ENCODE measurements at places on chromosomes 3 and 15. TPM values are rescaled to one million over a fixed set of nuclear protein-coding genes. Genes with fewer than 3 reads are reported as not detected.

- no peak for DNase-seq
- no peaks in the 10 kb centered on the region for H3K4me1 ChIP-seq
- H3K27me3 ChIP-seq, result no peaks in the 10 kb centered on the region
- H3K4me3 ChIP-seq, result no peak overlapping the region
Observed at GRCh38 chr15:66783725-66784124, 81.7 kb downstream of the SMAD6 start.

- peaks cover 8% of the 10 kb centered on the region for H3K27me3 ChIP-seq
- no peaks in the 10 kb centered on the region for H3K4me1 ChIP-seq
- H3K36me3 ChIP-seq, result no peaks in the 10 kb centered on the region
- no peak overlapping the region for H3K4me3 ChIP-seq
- DNase-seq, result no peak
Observed at GRCh38 chr15:58536414-58536813, 104.6 kb downstream of the LIPC start.

DNA sequence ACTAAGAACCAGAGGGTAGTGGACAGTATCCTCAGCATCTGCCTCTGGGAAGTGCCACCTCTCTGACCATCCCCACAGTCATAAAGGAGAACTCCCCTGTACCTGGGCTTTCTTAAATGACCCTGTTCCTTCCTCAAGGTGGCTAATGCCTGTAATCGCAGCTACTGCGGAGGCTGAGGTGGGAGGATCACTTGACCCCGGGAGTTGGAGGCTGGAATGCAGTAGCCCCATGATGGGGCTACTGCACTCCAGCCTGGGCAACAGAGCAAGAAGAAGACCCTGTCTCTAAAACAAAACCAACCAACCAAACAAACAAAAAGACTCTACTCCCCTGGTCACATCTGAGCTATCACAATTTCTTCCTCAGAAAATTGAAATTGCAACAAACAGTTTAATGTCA lies 848 bp upstream of the BUB1B start:
- H3K27ac ChIP-seq, result no peak overlapping the region
- no peak for DNase-seq
- no peaks in the 10 kb centered on the region for H3K27me3 ChIP-seq
- H3K4me1 ChIP-seq, result peaks cover 8% of the 10 kb centered on the region
- H3K36me3 ChIP-seq, result no peaks in the 10 kb centered on the region
- H3K4me3 ChIP-seq, result no peak overlapping the region

GRCh38 chr3:43094381-43094780 lies 11.5 kb downstream of the POMGNT2 start:
- no peak overlapping the region for H3K27ac ChIP-seq
- H3K36me3 ChIP-seq, result no peaks in the 10 kb centered on the region
- DNase-seq, result no peak
- H3K4me1 ChIP-seq, result no peaks in the 10 kb centered on the region
- H3K4me3 ChIP-seq, result no peak overlapping the region

GRCh38 chr3:96183871-96184270 lies 630.5 kb upstream of the EPHA6 start:
- DNase-seq, result no peak
- H3K4me1 ChIP-seq, result no peaks in the 10 kb centered on the region
- H3K27ac ChIP-seq, result no peak overlapping the region

DNA sequence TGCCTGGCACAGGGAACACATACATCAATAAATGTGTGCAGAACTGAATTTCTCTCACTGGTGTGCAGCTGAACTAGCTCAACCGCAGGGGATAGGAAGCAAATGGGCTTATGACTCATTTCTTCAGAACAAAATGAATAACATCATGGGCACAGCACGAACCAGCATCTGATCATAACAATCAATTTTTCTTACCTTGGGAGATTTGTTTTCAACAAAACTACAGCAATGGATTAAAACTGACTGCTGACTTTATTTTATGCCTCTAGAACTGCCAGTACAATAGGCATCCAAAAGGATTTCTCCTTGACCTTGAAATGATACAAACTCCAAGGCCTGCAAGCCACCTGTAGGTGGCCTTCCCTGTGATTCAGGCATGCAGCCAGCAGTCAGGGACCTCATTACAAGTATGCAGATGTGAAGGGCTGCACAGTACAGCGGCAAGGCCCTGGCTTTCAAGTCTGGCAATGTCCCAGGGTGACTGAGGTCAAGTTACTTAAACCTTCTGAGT lies 26.1 kb downstream of the TAMM41 start:
- no peak for DNase-seq
- no peak overlapping the region for H3K4me3 ChIP-seq
- no peak overlapping the region for H3K27ac ChIP-seq
- peaks cover 81% of the 10 kb centered on the region for H3K36me3 ChIP-seq
- H3K27me3 ChIP-seq, result no peaks in the 10 kb centered on the region

DNA sequence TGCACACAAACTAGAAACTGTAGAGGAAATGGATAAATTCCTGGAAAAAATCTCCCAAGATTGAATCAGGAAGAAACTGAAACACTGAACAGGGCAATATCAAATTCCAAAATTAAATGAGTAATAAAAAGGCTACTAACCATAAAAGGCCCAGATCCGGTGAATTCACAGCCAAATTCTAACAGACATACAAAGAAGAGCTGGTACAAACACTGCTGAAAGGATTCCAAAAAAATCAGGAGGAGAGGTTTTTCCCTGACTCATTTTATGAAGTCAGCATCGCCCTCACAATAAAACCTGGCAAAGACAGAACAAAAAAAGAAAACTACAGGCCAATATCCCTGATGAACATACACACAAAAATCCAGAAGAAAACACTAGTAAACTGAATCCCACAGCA lies 462.4 kb upstream of the THBS1 start:
- H3K4me1 ChIP-seq, result no peaks in the 10 kb centered on the region
- H3K36me3 ChIP-seq, result no peaks in the 10 kb centered on the region
- no peak overlapping the region for H3K4me3 ChIP-seq
- H3K27ac ChIP-seq, result no peak overlapping the region

DNA sequence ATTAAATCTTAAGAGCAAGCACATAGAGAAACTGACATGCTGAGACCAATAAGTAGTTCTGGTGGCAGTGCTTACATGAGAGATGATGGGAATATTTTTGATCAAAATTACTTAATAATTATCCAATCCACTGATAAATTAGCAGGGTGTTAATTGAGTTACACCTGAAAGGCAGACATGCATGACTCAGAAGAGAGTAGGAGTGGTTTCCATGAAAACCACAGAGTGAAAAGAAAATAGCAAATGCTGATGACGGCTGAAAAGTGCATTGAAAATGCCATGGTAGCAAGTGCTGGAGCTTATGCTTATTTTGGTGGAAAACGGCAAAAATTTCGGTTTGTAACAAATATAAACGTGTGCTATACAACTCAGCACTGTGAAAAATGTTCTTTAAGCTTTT lies 267.8 kb upstream of the LRRN1 start:
- H3K36me3 ChIP-seq, result no peaks in the 10 kb centered on the region
- H3K4me3 ChIP-seq, result no peak overlapping the region
- no peak overlapping the region for H3K27ac ChIP-seq
- H3K4me1 ChIP-seq, result no peaks in the 10 kb centered on the region
- peaks cover 4% of the 10 kb centered on the region for H3K27me3 ChIP-seq

DNA sequence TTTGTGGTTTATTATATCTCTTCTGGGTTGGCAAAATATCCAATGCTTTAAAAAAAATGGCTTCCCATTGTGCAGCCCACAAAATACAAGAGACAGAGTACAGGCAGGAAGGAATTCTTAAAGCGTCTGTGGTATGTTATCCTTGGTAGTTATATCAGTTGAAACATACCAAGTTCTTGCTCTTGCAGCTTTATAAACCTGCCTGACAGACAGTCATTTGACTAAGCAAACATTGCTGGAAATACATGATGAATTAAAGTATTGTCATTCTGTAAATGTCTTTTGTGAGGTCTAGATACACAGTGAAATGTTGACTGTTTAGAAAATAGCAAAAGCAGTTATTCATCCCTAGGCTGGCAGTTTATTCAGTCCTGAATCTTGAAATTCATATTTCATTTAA lies 44.8 kb upstream of the MAP3K13 start:
- H3K27me3 ChIP-seq, result peaks cover 2% of the 10 kb centered on the region
- H3K36me3 ChIP-seq, result no peaks in the 10 kb centered on the region
- no peak overlapping the region for H3K4me3 ChIP-seq
- no peaks in the 10 kb centered on the region for H3K4me1 ChIP-seq
- no peak for DNase-seq
- no peak overlapping the region for H3K27ac ChIP-seq

DNA sequence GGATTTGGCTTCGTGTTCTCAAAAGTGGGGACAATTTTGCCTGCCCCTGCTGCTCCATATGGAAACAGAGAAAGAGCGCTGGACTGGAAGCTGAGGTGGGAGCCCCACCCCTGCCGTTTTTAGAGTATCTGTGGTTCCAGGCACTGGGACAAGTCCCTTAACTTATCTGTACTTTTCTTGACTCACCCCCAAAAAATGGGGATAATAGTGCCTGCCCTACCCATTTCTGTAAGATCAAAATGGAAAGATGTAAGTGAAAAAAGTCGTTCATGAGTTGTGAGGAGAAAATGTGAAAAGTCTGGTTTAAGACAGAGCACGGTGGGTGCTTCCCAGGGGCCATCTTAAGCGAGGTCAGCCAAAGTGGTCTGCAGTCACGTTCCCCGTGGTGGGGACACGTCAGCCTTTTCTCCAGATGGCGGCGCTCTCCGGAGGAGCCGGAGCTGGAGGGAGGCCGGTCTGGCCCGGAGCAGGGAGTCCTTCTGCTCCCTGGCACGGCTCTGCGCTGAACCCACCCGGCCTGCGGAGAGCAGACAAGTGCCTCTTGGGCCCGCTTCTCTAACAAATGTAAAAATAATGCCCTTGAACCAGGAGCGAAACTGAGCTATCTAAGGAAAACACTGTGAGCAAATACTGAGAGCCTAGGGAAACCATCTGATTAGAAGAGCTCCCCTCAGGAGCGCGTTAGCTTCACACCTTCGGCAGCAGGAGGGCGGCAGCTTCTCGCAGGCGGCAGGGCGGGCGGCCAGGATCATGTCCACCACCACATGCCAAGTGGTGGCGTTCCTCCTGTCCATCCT lies at the start of gene CLDN18:
CLDN18 (plus strand) TSS at position 690 of the 797 bp plus-strand sequence; CDS start at position 751, 61 bp downstream.
- no peak for DNase-seq
- no peaks in the 10 kb centered on the region for H3K4me1 ChIP-seq
- no peak within 1 kb of the TSS for H3K4me3 ChIP-seq
- H3K27me3 ChIP-seq, result peaks cover 4% of the 10 kb centered on the region
- no peaks in the 10 kb centered on the region for H3K36me3 ChIP-seq

DNA sequence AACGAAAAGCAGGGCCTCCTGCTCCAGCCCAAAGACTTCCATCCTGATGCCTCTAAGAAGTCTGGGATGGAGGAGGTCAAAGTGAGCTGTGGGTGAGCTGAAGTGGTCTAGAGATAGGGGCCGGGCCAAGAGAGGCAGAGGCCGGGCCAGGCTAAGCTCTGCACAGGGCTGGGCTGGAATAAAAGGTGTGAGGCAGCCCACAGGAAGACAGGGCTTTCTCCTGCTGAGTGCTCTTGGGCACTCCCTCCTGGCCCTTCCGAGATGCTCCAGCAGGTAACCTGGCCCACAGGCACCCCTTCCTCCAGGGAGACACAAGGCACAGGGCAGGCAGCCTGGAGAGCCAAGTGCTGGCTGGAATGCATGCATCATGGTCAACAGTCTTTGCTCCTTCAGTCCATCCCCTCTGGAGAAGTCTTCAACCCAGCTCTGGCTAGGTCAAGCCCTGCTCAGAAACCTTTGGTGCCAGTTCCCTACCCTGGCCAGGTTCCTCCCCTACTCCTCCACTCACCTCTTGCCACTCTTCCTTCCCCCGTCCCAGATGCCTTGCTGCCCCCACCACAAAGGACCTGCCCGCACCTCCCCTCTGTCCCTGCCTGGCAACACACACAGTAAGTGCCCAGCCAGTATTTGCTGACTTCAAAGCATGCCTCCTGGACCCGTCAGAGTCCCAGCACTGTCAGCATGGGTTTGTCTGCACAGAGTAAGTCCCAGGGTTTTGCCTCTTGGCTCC lies 93.6 kb downstream of the SEC22A start:
- no peak overlapping the region for H3K4me3 ChIP-seq
- H3K27me3 ChIP-seq, result peaks cover 2% of the 10 kb centered on the region
- no peaks in the 10 kb centered on the region for H3K4me1 ChIP-seq
- no peak overlapping the region for H3K27ac ChIP-seq
- DNase-seq, result no peak

DNA sequence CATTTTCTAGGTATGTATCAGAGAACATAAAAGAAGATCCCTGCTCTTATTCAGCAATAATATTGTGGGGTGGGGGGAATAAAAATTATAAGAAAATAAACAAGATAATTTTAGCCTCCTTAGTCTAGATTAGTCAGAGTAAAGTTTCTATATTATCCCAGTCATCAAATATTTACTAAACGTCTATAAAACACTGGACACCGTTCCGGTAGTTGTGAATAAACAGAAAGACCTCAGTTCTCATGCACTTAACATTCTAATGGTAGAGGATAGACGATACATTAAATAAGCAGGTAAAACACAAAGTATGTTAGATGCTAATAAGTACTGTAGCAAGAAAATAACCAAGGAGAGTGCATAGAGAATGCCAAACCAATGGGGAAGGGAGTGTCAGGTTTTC lies 425.0 kb downstream of the GBE1 start:
- no peak overlapping the region for H3K4me3 ChIP-seq
- H3K27me3 ChIP-seq, result no peaks in the 10 kb centered on the region
- no peaks in the 10 kb centered on the region for H3K36me3 ChIP-seq

DNA sequence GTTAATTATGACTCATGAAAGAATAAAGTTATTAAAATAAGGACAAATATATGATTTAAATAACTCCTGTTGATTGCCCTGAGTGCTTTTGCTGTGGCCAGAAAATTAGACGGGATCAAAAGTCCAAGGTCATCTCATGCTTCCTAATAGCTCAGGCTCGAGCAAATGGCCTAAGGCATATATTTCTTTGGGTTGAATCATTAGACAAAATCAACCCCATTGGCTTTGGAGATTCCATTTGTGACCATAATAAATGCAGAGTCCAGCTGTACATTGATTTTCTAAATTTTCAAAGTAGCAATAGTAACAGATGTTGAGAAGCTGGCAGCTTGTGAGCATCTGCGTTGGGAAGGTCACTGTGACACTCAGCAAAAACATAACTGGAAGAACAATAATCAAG lies 464.5 kb upstream of the TGFBR2 start:
- no peaks in the 10 kb centered on the region for H3K4me1 ChIP-seq
- H3K36me3 ChIP-seq, result no peaks in the 10 kb centered on the region
- DNase-seq, result no peak
- H3K4me3 ChIP-seq, result no peak overlapping the region
- no peaks in the 10 kb centered on the region for H3K27me3 ChIP-seq
- no peak overlapping the region for H3K27ac ChIP-seq

GRCh38 chr15:40075298-40076044 lies 33.2 kb downstream of the BMF start:
- H3K4me3 ChIP-seq, result no peak overlapping the region
- no peak for DNase-seq
- H3K27ac ChIP-seq, result peak overlapping the region; percentile 50
- H3K4me1 ChIP-seq, result peaks cover 21% of the 10 kb centered on the region
- H3K27me3 ChIP-seq, result no peaks in the 10 kb centered on the region
- no peaks in the 10 kb centered on the region for H3K36me3 ChIP-seq

- H3K27me3 ChIP-seq, result no peaks in the 10 kb centered on the region
- DNase-seq, result no peak
Observed at GRCh38 chr3:157793745-157794144, 290.5 kb upstream of the VEPH1 start.

GRCh38 chr3:87088993-87089841 lies 98.3 kb upstream of the VGLL3 start:
- no peak for DNase-seq
- H3K27ac ChIP-seq, result no peak overlapping the region
- H3K27me3 ChIP-seq, result peaks cover 12% of the 10 kb centered on the region

- H3K27ac ChIP-seq, result no peak overlapping the region
- no peak for DNase-seq
- peaks cover 2% of the 10 kb centered on the region for H3K27me3 ChIP-seq
Observed at GRCh38 chr3:55559500-55560423, 72.7 kb upstream of the WNT5A start.

Gene VILL
- 23.8 TPM for total RNA-seq

Gene SERPINI2
- total RNA-seq, result not detected

Gene PPARG
- total RNA-seq, result 0.24 TPM

Gene SCG5
- total RNA-seq, result 0.27 TPM

Gene RAD51
- total RNA-seq, result 4.1 TPM

Gene PLAAT1
- total RNA-seq, result not detected
